Cortex of kidney (tissue), 1 donor: ENCODE measurements at places on chromosomes 3 and 15.

- no peak for DNase-seq
Measured at GRCh38 chr15:64901914-64902313, 9.8 kb upstream of the ANKDD1A start.

DNA sequence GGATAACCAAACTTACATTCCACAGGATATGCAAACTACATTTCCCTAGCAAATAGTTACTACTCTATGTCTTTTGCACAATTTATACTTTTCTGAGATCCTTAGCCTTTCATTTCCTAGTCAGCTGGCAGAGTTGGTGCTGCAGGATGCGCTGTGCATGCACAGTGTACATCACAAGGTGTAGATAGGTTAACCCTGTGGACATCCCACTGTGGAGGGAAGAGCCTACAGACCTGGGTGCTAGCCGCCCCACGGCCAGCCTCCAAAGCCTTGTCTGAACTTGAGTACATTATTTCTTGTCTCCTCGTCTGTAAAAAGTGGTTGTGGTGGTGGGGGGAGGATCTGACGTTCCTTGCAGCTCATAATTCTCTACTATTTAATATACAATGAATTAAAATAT is 3.5 kb downstream of the TNFSF10 start:
- DNase-seq = no peak

DNA sequence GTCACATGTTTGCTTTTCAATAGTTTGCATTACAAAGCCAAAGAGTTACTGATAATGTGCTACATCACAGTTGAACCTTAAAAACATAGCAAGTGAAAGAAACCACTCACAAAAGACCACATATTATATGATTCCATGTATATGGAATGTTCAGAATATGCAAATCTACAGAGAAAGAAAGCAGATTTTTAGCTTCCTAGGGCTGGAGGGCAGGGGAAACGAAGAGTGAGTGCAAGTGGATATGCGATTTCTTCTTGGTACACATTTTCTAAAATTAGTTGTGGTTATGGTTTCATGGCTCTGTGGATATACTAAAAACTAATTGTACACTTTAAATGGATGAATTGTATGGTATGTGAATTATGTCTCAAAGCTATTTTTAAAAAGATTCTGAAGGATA is 4.0 kb upstream of the GBE1 start:
- no peak for DNase-seq

- no peak for DNase-seq
Measured at GRCh38 chr3:170909129-170909903, 879 bp upstream of the EIF5A2 start.

GRCh38 chr3:106161246-106161645 is 292.4 kb upstream of the CBLB start:
- no peak for DNase-seq

- DNase-seq = no peak
Measured at GRCh38 chr15:94002041-94002440, 229.3 kb upstream of the MCTP2 start.

DNA sequence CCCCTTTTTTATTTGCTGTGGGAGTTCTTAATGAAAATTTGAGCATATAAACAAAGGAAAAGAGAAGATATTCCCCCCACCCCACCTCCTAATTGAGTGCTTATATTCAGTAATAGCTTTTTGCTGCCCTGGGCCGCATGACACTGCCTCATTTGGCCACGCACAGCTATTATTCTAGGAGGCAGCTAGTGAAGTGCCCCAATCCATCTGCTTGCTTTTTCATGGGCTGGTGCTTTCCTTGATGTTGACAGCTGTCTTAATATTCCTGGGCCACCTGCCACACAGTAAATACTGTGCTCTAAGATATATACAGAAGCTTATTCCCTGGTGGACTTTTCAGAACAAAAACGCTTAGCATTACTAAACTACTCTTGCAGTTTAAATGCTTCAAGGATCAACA is 3.8 kb upstream of the CRYBG3 start:
- DNase-seq = no peak

DNA sequence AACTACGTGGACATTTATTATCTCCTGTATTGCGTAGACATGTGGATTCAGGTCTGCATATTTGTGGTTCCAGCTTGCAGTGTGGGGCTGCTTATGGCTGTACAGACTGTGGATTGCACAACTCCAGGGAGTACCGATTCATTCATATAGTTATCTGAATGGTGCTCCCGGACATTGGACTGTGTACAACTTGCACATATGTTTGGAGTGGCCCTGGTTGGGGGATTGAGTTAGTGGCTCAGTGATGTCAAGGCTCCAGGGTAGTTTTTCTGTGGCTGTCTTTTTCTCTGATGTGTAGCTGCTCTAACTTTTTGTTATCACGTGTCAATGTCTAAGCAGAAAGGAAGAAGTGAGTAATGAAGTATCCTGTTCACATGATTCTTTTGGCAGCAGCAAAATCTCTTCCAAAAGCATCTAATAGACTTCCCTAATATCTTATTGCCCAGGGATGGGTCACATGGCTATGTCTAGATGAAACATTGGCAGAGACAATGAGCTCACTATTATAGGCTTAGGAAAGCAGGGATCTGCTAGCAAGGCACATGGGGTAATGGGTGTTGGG is 15.8 kb downstream of the ST3GAL6 start:
- no peak for DNase-seq

DNA sequence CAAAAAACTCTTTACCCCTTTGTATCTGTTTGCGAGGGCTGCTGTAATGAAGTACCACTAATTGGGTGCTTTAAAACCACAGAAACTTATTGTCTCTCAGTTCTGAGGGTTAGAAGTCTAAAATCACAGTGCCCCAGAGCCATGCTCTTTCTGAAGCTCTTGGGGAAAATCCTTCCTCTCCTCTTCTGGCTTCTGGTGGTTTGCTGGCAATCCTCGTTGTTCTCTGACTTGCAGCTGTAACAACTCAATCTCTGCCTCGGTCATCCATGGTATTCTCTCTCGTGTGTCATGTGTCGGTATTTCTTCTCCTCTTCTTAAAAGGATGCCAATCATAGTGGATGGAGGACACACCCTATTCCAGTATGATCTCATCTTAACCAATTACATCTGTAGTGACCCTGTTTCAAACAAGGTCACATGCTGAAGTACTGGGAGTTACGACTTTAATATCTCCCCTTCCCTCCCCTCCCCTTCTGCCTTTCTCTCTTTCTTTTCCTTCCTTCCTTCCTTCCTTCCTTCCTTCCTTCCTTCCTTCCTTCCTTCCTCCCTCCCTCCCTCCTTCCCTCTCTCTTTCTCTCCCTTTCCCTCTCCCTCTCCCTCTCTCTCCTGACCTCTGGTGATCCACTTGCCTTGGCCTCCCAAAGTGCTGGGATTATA is 6.5 kb upstream of the ARL8B start:
- no peak for DNase-seq

DNA sequence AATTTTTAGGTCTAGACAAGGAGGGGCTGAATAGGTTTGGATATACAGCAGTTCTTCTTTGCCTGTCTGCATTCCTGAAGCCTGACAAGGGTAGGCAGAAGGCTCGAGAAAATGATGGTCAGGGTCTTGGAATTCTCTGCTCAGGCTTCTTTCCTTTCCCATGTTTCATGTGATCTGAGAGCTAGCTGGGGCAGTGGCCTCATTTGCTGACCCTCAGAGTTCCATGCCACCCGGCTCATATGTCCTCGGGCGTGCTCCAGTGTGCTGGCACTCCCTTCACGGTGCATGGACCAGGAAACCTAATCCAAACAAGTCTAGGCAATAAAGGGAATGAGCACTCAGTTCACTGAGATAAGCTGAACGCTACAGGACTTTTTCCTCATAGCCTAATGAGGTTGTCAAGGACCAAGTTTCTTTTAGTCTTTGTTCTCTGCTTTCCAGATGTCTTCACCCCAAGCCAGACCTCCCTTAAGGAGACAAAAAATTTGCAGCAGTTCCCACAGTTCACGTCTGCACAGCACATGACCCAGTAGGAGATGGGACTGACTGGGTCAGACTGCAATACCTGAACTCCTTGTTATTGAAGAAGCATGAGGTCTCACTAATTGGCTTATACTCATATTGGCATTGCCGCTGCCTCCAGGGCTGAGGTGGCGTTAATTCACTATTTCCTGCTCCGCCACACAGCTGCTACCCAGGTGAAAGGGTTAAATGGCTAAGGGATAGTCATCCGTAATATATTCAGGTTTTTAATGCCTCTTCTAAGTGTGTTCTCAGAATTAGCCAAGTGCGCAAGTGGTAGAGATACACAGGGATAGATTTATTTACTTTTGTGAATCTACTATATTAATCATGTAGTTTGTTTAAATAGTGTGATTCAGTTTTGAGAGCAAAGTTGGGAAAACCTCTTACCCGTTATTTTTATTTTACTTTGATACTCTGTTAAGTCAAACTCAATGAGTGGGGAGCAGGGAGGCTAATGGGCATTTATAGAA is 15.3 kb upstream of the RTP4 start:
- DNase-seq = no peak

- no peak for DNase-seq
Measured at GRCh38 chr15:95278532-95279245, 1047.3 kb downstream of the MCTP2 start.

GRCh38 chr3:158248261-158248660 is 138.4 kb downstream of the RSRC1 start:
- no peak for DNase-seq

DNA sequence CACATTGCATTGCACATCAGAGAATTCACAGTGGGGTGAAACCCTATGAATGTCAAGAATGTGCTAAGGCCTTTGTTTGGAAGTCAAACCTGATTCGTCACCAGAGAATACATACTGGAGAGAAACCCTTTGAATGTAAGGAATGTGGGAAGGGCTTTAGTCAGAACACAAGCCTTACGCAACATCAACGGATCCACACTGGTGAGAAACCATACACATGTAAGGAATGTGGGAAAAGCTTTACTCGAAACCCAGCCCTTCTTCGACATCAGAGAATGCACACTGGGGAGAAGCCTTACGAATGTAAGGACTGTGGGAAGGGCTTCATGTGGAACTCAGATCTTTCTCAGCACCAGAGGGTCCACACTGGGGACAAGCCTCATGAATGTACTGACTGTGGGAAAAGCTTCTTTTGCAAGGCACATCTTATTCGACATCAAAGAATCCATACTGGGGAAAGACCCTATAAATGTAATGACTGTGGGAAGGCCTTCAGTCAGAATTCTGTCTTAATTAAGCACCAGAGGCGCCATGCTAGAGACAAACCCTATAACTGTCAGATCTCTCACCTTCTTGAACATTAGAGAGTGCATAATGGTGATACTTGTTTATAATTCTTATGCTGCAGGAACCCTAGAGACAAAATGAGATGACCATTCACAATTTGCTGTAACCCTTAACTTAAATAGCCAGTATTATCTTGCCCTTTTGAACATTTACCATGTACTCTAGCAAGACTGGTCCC is 9.0 kb downstream of the ZNF662 start:
- no peak for DNase-seq

DNA sequence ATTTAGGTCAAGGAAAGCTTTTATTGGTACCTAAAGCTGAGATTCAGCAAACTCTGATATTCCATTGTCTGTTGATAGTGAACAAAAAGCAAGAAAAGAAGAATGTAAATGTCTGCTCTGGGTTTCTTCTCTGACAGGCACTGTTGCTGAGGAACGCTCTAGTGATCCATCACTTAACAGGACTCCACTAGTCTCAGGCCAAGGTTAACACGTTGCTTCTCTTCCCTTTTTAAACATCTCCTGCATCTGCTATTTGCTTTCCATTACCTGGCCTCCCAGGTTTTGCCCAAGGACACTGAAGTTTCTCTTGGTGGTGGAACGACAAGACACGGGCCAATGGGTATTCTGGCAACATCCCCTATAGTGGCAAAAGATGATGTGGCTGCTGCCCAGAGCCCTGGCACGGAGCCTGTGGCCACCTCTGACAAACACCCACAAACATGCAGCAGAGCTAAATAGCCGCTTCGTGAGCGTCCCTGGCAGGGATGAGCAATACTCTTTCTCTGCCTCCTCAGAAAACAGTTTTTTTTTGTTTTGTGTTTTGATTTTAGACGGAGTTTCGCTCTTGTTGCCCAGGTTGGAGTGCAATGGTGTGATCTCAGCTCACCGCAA is 97.8 kb upstream of the AKAP13 start:
- no peak for DNase-seq

- DNase-seq = no peak
Measured at GRCh38 chr3:197356275-197356674, 57.9 kb upstream of the DLG1 start.

DNA sequence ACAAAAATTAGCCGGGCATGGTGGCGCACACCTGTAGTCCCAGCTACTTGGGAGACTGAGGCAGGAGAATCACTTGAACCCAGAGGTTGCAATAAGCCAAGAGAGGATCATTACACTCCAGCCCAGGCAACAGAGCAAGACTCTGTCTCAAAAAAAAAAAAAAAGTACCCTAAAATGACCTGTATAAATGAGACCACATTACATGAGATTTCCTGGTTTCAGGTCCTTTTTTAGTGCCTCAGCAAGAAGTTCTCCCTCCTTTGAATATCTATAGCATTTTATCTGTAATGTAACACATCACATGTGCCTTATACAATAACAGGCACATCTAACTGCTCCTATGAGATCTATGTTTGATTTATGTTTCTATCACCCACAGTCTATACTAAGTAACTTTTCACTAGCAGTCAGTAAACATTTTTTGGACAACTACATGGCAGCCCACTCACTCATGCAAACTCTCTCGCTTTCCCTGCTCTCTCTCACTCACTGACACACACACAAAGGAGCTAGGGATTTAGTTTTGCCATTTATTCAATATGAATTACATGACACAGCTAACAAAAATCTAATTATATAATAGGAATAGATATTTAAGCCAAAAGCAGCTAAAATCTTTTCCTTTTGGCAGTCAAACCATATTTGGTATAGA is 34.1 kb downstream of the ADAM10 start:
- DNase-seq = no peak

DNA sequence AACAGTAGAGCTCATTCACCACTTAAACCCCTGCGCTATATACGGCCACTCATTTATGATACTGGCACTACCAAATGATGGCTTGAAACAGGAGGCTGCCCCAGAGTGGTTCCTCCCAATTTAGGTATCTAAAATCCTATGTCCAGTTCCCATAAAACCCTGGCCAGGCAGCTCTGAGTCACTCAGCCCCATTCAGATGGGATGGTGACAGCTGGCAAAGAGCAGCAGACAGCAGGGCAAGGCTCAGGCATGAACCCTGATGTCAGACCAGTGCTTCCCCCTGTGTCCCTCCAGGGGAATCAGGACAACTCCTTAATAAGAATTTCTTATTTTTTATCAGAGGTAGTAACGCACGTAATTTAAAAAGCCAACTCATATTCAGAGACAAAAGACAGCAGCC is 77.2 kb upstream of the RNU6-1 start:
- no peak for DNase-seq

DNA sequence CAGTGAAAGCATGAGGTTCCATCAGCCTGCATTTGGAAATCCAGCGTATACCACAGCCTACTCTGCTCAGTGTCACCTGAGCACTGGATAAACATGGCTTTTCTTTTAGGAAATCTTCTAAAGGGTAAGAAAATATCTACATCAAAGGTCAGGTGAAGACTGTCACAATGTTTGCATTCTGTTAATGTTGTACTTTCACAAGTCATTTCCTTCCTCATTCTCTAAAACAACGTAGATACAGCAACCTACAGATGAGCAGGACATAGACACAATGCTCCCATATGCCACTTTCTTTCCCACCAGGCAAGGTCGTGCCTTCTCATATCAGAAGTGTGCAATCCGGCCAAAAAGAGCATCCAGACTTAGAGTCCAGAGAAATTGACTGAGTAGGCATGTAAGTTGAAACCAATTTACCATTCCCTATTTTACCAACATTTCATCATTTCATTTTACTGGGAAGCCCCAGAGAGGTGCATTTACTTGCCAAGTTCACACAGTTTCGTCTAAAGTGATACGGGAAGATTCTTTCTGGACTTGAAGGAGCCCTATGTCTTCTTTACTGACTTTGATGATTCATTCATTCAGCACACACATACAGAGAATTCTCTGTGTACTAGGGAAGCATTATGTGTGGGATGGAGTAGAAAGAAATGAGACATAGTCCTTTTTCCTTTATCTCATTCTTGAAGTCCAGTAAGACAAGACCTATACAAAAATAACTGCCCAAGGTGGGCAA is 30.6 kb upstream of the LPP start:
- DNase-seq = no peak
